ENCODE measurements at places on chromosomes 7 and 10. TPM values are rescaled to one million over a fixed set of nuclear protein-coding genes. Genes with fewer than 3 reads are reported as not detected.

DNA sequence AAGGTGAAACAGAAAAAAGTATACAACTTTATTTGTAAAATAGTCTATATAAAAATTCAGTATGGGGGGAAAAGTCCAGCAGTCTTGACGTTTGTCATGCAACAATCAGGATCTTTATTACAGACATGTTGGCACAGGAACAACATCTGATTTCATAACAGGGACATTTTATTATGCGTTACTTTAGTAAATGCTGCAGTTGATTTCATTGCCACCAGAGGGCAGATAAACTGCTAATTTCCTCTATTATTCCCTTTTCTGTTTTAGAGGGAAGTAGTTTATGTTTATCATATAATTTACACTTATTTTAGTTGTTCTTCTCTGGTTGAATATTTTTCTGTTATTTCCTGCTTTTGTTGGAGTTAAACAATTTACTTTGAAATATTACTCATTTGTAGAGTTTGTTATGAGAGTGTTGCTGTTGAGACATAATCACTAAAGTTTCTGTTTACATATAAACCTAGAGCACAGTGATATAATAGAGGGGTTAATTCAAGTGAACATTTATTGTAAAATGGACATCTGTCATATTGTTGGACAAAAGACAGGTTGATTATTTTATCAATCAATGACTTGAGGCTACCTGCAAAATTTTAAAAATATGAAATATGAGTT is 3.3 kb downstream of the PLXDC2 start:
- H3K4me1 ChIP-seq, result peaks cover 5% of the 10 kb centered on the region
- DNase-seq, result peak; percentile 6
- H3K4me3 ChIP-seq, result no peak overlapping the region
- no peaks in the 10 kb centered on the region for H3K36me3 ChIP-seq
- H3K27me3 ChIP-seq, result peaks cover 26% of the 10 kb centered on the region
- no peak overlapping the region for H3K27ac ChIP-seq

DNA sequence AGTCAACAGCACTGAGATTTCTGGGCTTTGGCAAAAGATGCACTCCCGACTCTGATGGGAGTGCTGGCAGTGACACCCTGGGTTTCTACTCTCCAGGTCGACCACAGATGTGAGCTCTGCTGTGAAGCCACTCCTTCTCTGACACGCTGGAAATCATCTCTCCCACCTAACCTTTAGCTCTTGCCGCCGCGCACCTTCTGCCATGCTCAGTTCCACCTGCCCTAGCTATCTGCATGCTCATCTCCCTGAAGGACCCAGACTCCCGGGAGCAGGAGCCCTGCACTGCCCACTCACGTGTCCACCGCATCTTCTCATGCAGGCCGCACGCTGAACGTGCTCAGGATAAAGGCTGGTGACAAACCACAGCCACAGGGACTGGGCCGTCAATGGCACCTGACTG is 174.8 kb downstream of the TNS3 start:
- peaks cover 11% of the 10 kb centered on the region for H3K4me1 ChIP-seq
- no peak overlapping the region for H3K27ac ChIP-seq
- no peaks in the 10 kb centered on the region for H3K27me3 ChIP-seq

- H3K36me3 ChIP-seq, result peaks cover 16% of the 10 kb centered on the region
- peaks cover 79% of the 10 kb centered on the region for H3K4me1 ChIP-seq
- DNase-seq, result no peak
- H3K27me3 ChIP-seq, result no peaks in the 10 kb centered on the region
Measured at GRCh38 chr7:131363719-131364118, 36.0 kb downstream of the MKLN1 start.

GRCh38 chr10:16612115-16612980 is 90.7 kb upstream of the C1QL3 start:
- peak; percentile 18 for DNase-seq
- H3K27me3 ChIP-seq, result peaks cover 2% of the 10 kb centered on the region
- no peaks in the 10 kb centered on the region for H3K4me1 ChIP-seq
- no peak overlapping the region for H3K27ac ChIP-seq

Gene FAM149B1
- total RNA-seq, result 18.1 TPM

- no peak overlapping the region for H3K27ac ChIP-seq
- peaks cover 2% of the 10 kb centered on the region for H3K27me3 ChIP-seq
- peaks cover 84% of the 10 kb centered on the region for H3K4me1 ChIP-seq
- peaks cover 26% of the 10 kb centered on the region for H3K36me3 ChIP-seq
Measured at GRCh38 chr7:129862682-129863081, 90.1 kb downstream of the UBE2H start.

Gene GNAT3
- not detected for total RNA-seq

- peaks cover 4% of the 10 kb centered on the region for H3K27me3 ChIP-seq
- H3K4me1 ChIP-seq, result peaks cover 75% of the 10 kb centered on the region
- H3K36me3 ChIP-seq, result peaks cover 8% of the 10 kb centered on the region
- H3K4me3 ChIP-seq, result peak overlapping the region; percentile 84
- no peak for DNase-seq
- H3K27ac ChIP-seq, result peak overlapping the region; percentile 100
Measured at GRCh38 chr10:79400146-79401004, 45.0 kb downstream of the ZCCHC24 start.

- H3K4me1 ChIP-seq, result peaks cover 10% of the 10 kb centered on the region
- no peak for DNase-seq
- H3K36me3 ChIP-seq, result 0 out of 2 replicates have a peak, but pooled peaks cover under 1% of the 10 kb centered on the region
- no peak overlapping the region for H3K4me3 ChIP-seq
- no peaks in the 10 kb centered on the region for H3K27me3 ChIP-seq
- no peak overlapping the region for H3K27ac ChIP-seq
Measured at GRCh38 chr7:138468244-138469123, 8.4 kb downstream of the TRIM24 start.

DNA sequence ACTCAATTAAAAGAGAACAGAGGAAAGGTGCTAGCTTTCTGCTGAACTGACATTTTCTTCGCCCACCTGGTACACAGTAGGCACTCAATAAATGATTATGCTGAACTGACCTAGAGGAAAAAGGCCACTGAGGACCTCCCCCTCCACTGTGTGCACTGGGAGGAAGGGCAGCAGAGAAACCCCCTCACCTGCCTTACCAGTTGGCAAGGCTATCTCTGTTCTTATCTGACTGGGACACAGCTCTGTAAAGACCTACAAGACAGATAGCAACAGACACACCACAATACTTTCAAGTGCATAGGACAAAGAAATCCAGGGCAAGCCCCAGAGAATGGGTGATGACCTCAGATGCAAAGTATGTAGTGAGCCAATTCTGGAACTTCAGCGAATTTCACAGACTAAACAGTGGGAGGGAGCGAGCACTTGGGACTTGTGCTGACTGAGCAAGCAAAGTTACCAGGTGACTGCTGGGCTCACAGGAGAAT is 30.4 kb downstream of the PDLIM1 start:
- H3K4me1 ChIP-seq, result peaks cover 66% of the 10 kb centered on the region
- DNase-seq, result peak; percentile 91
- H3K27me3 ChIP-seq, result no peaks in the 10 kb centered on the region

- DNase-seq, result no peak
- H3K36me3 ChIP-seq, result peaks cover 23% of the 10 kb centered on the region
- H3K4me1 ChIP-seq, result peaks cover 21% of the 10 kb centered on the region
- H3K27me3 ChIP-seq, result peaks cover 6% of the 10 kb centered on the region
- H3K4me3 ChIP-seq, result no peak overlapping the region
- H3K27ac ChIP-seq, result no peak overlapping the region
Measured at GRCh38 chr7:138865843-138866242, 67.8 kb upstream of the ATP6V0A4 start.

Data from HFFc6 (cell line).